ENCODE measurements at places on chromosomes 4 and X.

DNA sequence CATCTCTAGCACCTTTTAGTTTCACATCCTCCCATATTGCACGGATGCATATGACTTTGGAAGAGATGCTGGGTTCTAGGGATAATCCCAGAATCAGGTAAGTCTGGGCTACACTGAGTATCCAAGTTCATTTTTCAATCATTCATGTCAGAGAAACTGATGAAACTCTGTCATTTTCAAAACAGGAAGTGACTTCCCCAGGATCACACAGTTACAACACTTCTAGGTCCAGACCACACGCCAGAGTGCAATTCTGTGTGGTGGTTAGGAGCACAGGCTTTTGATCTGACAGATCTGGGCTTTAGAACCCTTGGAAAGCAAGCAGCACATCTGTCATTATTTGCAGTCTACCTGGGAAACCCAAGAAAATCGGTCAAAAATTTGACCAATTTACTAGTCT lies 52.1 kb upstream of the CDKN2AIP start:
- no peak for DNase-seq

DNA sequence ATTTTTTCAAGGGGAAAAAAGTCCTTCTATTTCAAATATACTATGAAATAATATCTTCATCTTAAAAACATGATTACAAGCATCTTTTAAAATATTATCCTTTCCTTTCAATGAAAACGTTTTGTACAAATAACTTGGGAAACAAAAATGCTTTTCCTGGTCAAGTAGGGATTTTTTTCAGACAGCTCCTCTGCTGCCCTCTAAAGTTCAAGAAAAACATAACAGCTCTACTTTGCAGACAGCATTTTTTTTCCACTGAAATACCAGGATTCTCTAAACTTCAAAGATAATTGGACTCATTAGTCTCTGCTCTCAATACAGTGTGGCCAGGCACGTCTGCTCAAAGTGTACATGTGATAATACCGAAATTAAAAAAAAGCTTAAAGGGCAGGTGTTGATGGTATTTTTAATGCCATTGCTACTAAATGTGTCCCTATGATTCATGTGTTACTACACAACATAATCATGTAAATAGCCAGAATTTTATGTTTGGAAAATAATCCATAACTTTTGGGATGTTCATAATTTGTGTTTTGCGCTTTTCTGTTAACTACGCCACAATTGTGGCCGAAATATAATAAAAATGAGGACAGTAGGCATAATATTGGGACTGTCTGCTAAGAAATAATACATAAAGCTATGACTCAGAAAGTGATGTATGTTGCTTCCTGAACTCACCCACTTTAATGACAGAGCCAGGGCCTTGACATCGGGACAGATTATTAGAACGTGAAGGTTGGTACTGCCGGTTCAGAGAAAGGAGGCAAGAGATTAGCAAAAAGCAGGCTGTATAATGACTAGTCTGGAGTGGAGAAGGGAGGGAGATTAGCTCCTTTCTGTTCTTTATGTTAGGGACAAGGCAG lies 478.9 kb downstream of the KCNIP4 start:
- DNase-seq = no peak

GRCh38 chr4:121358473-121358872 lies 22.3 kb downstream of the QRFPR start:
- DNase-seq = no peak

DNA sequence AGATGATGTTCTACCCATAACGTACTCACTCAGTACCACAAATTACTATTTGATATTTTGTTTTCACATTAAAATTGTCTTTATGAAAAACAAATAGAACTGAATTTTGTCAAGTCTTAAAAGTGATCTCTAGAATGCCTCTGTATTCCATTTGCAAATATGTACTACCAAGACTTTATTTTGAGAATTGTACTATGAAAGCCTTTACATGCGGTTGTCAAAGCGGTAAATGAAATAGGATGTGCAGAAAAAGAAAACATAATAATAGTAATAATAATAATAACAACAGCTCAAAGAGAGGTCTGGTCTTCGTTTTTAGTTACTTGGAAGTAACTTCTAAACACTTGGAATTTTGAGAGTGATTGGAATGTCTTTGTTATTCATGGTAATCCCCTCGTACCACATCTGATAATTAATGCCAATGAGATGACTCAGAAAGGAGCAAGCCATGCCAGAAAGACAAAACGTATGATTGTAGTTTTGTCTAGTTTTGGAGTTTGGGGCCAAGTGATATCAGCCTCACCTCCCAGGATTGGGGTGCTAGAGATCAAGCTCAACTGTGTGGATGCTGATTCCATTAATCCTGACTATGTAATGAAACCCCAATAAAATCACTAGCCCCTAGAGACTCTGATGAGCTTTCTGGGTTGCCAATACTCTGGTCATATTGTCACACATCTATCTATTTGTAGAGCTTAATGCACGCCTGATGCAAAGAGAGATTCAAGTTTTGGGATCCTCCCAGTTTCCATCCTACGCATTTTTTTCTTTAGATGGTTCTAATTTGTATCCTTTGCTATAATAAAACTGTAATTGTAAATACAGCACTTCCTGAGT lies 20.2 kb upstream of the CTSO start:
- DNase-seq = no peak

DNA sequence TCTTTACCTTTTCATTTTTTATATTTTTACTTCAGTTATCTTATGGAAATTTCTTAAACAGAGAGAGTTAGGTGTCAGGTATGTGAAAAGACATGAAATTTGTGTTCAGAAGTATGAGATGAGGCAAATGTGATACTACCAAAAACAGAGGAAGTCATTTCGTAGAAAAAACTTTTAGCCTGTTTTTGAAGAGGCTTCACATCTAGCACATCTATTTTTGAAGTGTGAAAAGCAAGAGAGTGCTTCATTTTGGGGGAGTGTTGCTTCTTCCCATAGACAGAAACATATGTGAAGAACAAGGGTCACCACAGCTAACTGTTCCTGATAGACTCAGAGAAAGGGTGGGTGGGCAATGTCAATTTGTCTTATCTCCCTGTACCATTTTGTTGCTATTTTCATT lies 125.3 kb downstream of the TET2 start:
- DNase-seq = no peak

GRCh38 chrX:65608026-65608425 lies 59.4 kb upstream of the MSN start:
- DNase-seq = no peak

DNA sequence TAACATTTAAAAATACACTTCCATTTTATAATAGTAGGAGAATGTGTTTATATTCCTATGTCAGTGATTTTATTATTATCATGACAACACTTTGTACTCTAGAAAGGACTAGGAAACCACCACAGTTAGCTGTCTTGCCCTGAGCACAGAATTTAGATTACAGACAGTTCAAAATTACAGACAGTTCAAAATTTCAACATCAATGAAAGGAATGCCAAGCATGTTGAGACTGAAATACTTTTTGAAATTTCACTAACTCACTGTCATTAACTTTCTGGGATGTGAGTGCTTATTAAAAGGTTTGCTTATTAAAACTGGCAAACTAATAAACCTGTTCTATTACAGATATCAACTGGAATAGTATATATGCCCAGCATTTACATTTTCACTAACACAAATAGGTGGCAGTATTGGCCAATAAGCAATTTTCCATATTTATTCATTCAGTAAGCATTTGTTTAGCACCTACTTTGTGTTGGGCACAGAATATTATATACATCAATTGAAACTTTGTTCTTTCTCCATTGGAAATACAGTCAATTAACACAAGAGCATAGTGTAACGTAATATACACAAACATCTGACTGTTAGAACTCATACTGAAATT lies 179.4 kb downstream of the FBXW7 start:
- no peak for DNase-seq

GRCh38 chr4:25113915-25114904 lies 46.0 kb downstream of the SEPSECS start:
- no peak for DNase-seq

GRCh38 chrX:18927558-18927957 lies 56.4 kb downstream of the PHKA2 start:
- no peak for DNase-seq

- no peak for DNase-seq
Observed at GRCh38 chr4:42122237-42122636, 30.2 kb downstream of the BEND4 start.

DNA sequence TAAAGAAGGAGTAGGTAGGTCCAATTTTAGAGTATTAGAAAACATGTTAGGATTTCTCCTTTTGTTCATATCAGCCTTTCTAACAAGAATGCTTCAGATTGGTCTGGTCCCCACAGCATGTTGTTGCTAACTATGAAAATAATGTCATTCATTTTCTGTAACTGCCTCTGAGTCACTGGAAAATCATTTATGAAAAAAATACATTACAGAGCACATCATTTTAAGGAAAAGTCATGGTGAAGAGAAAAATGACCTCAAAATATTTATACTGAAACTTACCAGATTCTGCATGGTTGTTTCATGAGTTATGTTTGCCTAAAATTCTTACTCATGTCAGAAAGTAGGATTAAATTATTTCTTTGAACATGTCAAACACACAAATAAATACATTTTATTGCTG lies 35.2 kb downstream of the DTHD1 start:
- DNase-seq = no peak
